A673 (cell line): ENCODE measurements at places on chromosomes 6 and 20. TPM values are rescaled to one million over a fixed set of nuclear protein-coding genes. Genes with fewer than 3 reads are reported as not detected.

CALHM5 gene
- 0.26 TPM in 2 replicates for total RNA-seq

C6orf58 gene
- total RNA-seq = 0.64 and 1.1 TPM in 2 replicates

WFDC2 gene
- total RNA-seq = not detected in 2 replicates

PKIB gene
- total RNA-seq = 10.4 and 11.5 TPM in 2 replicates

TINAG gene
- total RNA-seq = not detected in 2 replicates

DEFB113 gene
- not detected in 2 replicates for total RNA-seq

SOBP gene
- 3.3 TPM in 2 replicates for total RNA-seq

SLC17A2 gene
- not detected in 2 replicates for total RNA-seq

NFATC2 gene
- 0.64 and 0.76 TPM in 2 replicates for total RNA-seq

MATN4 gene
- 0.28 and 0.31 TPM in 2 replicates for total RNA-seq

BCAS1 gene
- 1.4 and 2.6 TPM in 2 replicates for total RNA-seq

TNF gene
- 0.17 and 0.42 TPM in 2 replicates for total RNA-seq

IRAK1BP1 gene
- total RNA-seq = 6.2 and 6.6 TPM in 2 replicates

ULBP1 gene
- total RNA-seq = 5.2 and 7.0 TPM in 2 replicates

THEMIS gene
- total RNA-seq = not detected in 2 replicates

SEMG1 gene
- 2.1 and 5.5 TPM in 2 replicates for total RNA-seq

EMILIN3 gene
- total RNA-seq = 1.7 and 3.1 TPM in 2 replicates

ZNF391 gene
- 2.8 and 3.4 TPM in 2 replicates for total RNA-seq

KCNQ5 gene
- 17.8 and 18.6 TPM in 2 replicates for total RNA-seq

TBXT gene
- total RNA-seq = not detected in 2 replicates

HLA-DRB5 gene
- not detected in 2 replicates for total RNA-seq

- no peak for DNase-seq
Observed at GRCh38 chr6:33878562-33878961, 74.8 kb upstream of the MLN start.

- no peak for DNase-seq
Observed at GRCh38 chr20:4431446-4431845, 290.3 kb upstream of the PRND start.

DNA sequence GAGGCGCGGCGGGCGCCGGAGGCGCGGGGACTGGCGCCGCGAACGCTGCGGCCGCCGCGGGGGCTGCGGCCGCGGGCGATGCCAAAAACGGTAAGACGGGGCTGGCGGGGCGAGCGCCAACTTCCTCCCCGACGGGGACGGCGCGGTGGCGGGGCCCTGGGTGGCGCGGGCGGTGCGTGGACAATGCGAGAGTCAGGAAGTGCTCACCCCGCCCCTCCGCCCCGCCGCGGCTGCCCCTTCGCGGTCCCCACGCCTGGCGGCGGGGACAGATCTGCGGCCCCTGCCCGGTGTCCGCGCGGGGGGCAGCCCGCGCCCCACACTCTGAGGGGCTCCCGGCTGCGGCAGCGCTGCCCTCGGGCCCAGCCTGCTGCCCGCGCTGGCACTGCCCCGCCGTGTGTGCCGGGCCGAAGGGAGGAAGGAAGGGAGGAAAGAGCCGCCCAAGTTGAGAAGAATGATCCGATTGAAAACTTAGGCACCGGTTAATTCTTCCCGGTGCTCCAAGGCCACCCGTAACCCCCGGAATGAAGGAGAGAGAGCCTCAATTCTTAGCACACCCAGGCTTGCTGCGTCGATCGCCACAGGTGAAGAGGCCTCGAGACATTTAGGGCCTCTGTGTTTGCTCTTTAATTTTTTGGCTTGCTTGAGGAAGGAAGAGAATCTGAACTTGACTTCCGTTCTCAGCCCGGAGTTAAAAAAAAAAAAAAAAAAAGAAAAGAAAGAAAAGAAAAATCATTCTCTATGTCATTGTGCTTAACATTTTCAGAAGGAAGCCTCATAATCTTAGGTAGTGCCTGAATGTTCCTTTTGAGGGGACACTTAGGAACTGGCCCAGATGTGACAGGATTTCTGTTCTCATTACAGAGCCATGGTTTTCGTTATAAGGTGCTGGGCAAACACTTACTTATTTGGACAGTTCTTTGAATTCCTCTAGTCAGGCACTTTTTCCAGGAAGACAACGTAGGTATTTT, 982 bp downstream of the HECA start:
- peak; percentile 42 for DNase-seq

DNA sequence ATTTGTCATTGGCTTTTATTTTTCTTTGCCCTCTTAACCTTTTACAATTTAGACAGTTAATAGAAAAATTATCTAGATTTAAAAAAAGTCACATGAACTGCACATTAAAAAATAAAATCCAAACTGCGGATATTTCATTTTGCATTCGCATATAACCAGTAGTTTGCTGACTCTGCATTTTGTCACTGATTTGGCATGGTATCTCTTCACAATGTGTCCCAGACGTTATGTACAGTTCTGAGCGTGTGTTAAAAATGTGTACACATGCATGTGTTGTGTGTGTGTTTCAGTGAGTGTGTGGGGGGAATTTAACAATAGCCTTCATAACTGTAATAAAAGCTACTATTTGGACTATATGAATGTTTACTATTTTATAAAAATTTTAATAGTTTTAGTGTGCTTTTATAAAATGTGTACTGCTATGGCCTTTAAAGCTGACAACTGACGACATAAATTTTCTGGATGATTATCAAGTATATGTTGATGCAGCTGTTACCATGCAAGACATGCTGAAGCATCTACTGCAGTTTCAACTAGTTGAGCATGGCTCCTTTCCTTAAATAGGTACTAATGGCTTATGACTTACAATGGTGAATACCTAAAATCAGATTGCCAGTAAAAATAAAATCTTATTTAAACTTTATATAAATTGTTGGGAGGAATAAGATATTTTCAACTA, 67.7 kb downstream of the HMGCLL1 start:
- DNase-seq = no peak

DNA sequence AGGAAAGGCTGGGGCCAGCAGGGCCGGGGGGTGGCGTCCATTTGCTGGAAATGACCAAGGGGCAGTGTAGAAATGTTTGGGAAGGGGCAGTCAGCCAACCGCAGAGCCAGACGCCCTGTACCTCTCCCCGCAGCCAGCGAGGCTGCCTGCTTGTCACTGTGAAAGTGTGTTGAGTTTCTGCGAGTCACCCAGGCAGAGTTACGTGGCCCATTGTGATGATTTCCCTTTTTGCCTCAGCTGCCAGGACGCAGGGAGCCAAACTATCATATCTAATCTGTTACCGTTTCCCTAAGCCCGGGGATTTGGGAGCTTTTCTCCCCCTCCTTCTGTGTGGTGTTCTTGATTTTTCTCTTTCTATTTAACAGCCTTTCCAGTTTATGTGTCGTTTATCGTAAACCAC, 67.9 kb upstream of the STX16 start:
- no peak for DNase-seq

DNA sequence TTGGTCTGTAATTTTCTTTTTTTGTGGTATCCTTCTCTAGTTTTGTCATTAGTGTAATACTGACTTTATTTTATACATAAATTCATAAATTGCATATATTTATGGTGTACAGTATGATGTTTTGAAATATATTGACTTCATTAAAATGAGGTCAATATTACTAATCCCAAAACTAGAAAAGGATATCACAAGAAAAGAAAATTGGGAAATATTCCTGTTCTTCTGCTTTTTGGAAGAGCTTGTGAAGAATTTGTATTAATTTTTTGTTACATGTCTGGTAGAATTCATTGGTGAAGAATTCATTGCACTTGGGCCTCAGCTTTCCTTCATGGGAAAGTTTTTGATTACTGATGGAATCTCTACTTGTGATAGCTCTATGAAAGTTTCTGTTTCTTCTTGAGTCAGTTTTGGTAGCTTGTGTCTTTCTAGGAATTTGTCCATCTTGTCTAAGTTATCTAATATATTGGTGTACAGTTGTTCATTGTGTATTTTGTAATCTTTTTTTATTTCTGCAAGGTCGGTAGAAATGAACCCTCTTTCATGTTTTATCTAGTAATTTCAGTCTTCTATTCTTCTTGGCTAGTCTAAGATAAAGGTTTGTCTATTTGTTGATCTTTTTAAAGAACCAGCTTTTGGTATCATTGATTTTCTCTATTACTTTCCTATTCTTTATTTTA, 11.3 kb upstream of the ZNF451 start:
- no peak for DNase-seq

GRCh38 chr6:7939184-7939863, 28.7 kb upstream of the TXNDC5 start:
- DNase-seq = no peak

GRCh38 chr6:70636596-70636995, 31.1 kb upstream of the SMAP1 start:
- no peak for DNase-seq

DNA sequence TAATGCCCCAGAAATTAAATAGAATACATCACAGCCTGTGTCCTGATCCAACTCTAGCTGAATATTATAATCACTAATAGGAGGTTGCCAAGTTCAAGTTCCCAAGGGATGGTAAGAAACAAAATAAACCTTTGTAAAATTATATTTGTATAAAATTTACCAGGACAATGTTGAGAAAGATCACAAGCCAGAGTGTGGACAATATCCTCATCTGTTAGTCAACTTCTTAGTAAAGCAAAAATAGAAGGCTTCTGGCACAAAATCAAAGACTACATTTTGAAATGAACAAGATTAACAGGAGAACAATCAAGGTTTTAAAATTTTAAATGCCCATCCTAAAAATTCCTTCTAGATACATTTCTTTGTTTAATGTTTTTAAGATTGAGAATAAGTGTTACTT, 290.4 kb upstream of the HSF2 start:
- no peak for DNase-seq

DNA sequence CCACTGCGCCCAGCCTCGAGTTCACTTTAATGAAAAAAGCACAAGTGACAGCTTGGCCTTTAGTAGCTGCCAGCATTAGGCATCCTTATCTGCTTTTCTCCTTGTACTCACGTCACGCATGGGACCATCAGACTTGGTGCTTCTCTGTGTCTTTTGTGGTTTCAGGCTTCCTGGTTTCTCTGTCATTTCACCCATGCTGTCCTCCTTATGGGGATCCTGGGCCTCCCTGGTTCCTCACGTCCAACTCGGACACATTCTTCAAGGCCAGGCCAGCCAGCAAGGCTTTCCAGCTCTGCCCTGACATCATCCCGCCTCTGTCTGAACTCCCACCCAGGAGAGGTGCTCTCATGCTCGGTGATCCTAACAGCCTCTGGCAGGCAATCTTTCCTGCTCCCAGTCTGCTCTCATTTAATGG, 83.2 kb downstream of the TIAM2 start:
- DNase-seq = no peak

GRCh38 chr6:39005774-39006173, 42.8 kb upstream of the GLP1R start:
- no peak for DNase-seq

GRCh38 chr6:129490521-129491255, 219.3 kb downstream of the ARHGAP18 start:
- DNase-seq = peak; percentile 93

GRCh38 chr6:99614430-99615186, 8.0 kb downstream of the PRDM13 start:
- DNase-seq = peak; percentile 68

DNA sequence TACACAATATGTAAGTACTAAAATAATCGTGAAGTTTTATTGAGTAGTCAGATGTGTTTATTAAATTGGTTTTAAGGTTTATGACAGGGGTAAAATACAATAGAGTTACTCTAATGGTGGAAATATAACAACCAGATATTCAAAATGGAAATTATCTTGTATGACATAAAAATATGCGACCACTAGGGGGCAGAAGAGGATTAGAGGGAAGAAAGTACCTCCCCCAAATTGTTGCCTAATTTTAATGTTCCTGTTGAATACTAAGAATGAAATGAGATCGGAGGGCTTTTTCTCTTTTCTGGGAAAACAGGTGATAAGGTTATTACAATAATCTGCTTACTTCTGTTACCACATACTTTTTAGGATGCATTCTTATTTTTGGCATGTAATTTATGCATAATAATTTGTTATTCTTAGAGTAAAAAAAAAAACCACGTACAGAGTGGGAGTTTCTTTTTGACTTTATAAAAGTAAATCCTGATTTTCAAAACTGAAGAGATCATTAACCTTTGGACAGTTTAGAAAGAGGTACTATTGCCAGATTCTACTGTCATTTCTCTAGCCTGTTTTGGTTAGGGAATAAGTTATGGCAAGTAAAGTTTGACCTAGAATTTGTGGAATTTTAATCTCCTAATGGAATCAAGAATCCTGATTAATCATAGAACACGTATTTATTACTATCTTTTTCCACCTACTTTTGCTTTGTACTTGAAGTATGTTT, 159.2 kb downstream of the CD109 start:
- DNase-seq = peak; percentile 83

DNA sequence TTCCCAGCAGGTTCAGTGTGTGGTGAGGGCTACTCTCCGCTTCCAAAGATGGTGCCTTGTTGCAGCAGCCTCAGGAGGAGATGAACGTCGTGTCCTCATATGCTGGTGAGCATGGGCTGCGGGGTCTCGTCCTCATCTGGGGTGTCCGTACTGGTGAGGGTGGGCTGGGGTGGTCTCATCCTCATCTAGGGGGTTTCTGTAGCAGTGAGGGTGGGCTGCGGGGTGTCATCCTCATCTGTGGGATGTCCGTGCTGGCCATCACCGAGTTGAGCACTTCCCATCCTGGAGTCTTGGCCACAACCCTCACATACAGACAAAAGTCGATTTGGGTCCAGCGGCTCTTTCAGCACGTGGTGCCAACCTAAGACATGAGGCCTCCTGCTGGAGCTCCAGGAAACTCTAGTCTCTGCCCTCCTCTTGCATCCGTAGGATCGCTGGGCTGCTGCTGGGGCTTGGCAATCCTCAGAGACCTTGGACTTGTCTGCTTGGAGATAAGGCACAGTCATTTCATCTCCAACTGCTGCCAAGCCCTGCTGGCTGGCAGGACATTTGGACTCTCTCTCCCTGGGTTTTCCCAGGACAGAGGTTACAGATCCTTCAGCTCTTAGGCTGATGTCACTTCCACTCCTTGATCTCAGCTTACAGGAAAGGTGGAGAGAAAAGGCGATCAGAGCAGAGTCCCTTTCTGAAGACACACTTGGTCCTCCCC, 160.4 kb downstream of the PACRG start:
- no peak for DNase-seq

DNA sequence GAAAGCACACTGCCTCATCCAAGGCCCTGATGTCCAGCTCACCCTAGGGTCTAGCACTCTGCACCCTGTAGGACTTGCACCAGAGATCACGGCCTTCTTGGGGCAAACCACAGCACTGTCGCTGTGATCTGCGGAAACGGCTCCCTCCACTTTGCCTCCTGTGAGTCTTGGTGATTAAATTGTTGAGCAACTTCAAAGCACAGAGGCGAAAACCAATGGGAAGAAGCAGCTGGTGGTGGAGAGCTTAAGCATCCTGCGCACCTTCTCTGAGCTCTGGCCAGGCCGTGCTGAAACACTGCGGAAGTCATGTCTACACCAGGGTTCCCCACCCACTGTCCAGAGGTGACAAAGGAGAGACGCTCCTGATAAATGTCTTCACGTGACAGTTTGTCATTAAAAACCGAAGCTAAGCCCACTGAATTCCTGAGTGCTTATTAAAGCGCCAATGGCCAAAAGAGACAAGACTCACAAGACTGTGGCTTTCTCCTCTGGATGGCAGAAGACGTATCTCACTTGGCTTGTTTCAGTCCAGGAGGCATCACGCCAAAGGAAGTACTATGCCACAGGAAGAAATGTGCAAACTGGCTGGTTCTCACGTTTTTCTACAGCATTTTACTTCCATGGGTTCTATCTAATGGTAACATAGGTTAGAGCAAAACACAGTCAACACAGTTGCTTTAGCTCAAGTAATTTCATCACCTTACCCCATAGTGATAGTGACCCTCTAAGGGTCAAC, 3.1 kb downstream of the RAMACL start:
- peak; percentile 22 for DNase-seq
